Motor neuron (in vitro differentiated cells): ENCODE measurements at places on chromosomes 1 and 21. TPM values are rescaled to one million over a fixed set of nuclear protein-coding genes. Genes with fewer than 3 reads are reported as not detected.

Gene OR6N1
- 1.5 TPM in 1 of 2 replicates, not detected in the other for total RNA-seq

- ATAC-seq = no peak
These were observed 9.1 kb downstream of the SEMA4A start for GRCh38 chr1:156162430-156163037.

GRCh38 chr1:160363010-160363409, 3.9 kb upstream of the NHLH1 start:
- ATAC-seq = no peak

- ATAC-seq = no peak
These were observed 103.0 kb downstream of the LAMC2 start for GRCh38 chr1:183289051-183289496.

Gene PTAFR
- 0.23 and 0.26 TPM in 2 replicates for total RNA-seq

DNA sequence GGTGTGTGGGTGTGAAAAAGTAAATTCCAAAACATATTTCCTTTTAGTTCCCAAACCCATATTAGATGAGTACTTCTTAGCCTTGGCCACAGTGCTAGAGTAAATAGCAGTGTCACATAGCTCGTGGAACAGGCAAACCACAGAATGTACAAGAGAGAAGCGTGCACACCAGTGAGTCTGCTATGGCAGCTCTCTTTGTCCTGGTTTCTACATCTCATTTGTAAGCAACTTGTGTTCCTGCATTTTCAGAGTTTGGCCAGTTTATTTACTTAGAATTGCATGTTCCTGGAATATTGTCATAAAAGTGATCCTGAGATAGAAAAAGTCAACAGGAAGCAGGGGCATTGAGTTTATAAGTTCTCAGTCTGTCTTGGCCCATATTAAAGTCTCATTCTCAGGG, 142.1 kb downstream of the DHRS3 start:
- ATAC-seq = no peak

DNA sequence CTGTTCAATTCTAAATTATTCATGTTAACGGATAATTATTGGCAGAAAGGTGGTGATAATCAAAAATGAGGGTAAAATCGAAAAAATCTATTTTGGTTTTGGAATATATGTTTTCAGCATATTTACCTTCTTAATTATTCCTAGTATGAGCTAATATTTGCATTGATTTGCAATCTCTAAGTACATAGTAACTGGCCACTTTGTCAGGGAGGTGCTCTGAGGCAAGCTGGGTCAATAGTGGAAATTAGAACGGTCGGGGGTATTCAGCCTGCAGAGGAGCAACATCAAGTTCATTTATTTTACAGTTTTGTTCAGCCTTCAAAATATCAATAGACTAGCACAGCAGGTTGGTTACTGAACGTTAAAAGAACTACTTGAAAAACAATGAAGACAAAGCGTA, 1.8 kb downstream of the OTUD7B start:
- ATAC-seq = no peak

- ATAC-seq = no peak
These were observed 111.2 kb upstream of the ADGRL2 start for GRCh38 chr1:81689531-81689941.

Gene SPRR2E
- total RNA-seq = not detected in 2 replicates

- no peak for ATAC-seq
These were observed 16.0 kb downstream of the OR2T11 start for GRCh38 chr1:248618878-248619277.

Gene PERM1
- total RNA-seq = 1.6 and 1.7 TPM in 2 replicates

DNA sequence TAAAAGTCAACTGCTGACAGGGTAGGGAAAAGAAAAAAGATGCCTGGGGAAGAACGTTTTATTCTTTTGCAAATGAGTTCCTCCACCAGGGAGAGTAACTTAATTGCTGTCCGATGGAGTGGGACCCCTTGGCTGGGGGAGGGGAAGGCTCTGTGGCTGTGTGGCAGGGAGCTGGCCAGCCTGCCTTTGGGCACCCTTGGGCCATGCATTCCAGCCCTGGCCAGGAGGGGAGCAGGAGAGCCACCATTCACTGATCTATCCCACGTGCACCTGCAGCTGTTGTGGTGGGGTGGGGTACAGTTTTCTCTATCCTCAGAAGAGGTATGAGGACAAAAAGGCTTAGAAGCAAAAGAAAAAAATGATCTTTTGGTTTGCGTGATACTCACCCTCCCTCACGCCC, 116.9 kb downstream of the KCNK1 start:
- ATAC-seq = peak; percentile 53

DNA sequence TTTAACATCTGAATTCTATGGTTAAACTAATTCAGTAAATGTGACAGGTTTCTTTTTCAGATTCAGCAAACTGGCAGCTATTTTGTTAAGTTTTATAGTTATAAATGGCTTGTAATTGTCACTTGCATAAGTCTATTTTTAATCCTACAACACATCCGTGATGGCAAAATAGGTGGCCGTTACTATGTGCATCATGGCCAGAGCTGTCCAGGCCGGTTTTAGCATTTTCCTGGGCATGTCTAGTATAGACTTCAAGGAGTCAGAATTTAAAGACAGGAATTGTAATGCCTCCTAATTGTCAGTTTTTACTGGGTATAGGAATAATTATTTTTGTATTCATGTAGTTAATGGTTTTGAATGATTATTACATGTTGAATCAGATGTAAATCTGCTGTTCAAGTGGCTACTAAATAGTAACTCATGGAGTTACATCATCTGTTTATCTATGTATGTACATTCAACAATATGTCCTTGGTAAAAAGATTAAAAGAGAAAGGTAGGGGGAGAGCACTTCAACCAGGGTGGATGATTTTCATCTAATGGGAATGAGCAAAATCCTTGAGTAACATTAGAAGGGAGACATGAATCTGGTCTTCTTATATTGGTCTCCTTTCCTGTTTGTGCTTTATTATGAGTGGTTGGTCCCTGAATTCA, 3.2 kb upstream of the B3GALT2 start:
- ATAC-seq = no peak

DNA sequence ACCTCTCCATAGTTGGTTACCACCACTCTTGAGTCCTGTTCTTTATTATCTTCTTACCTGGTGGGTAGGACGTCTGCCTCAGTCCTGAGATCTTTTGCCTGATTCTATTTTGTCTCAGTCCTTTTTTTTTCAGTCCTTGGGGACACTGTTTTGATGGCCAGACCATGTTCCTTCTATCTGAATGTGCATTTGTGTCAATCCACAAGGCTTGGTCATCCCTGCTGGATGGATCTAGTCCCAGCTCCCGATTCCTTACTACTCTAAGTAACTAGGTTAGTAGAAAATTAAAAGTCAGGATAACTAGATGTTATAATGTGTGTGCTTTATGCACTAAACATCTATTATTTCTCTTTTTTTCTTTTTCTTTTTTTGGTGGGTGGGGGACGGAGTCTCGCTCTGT, 28.1 kb upstream of the AK4 start:
- ATAC-seq = no peak

Gene KIAA1614
- 1.4 and 1.6 TPM in 2 replicates for total RNA-seq

DNA sequence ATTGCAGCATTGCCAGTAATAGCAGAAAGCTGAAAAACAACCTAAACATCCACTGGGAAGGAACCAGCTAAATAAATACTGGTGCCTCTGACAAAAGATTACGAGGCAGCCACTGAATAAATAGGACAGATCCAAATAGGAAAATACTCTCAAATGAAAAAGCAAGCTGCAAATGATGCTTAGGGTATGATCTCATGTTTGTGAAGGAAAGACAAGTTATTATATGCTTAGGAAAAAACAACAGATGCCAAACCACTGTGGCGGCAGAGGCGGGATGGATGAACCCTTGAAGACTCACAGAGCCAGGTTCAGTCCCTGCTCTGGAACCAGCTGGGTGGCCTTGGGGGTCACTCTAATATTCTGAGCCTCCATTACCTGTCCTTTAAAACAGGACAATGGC, 41.6 kb downstream of the MATN1 start:
- ATAC-seq = no peak

GRCh38 chr21:15444118-15444960, 285.4 kb upstream of the USP25 start:
- no peak for ATAC-seq

GRCh38 chr1:228090613-228091081, 8.1 kb downstream of the ARF1 start:
- ATAC-seq = peak; percentile 35

GRCh38 chr1:19418503-19418971, 66.8 kb downstream of the CAPZB start:
- ATAC-seq = no peak

Gene PROK1
- total RNA-seq = 0.57 and 1.7 TPM in 2 replicates

GRCh38 chr1:22627331-22627730, 9.1 kb upstream of the C1QA start:
- no peak for ATAC-seq

- no peak for ATAC-seq
These were observed 37.2 kb downstream of the KCNK1 start for GRCh38 chr1:233651061-233651460.

Gene DTL
- total RNA-seq = 2.5 and 2.6 TPM in 2 replicates

Gene GJB5
- total RNA-seq = 23.1 and 26.1 TPM in 2 replicates

DNA sequence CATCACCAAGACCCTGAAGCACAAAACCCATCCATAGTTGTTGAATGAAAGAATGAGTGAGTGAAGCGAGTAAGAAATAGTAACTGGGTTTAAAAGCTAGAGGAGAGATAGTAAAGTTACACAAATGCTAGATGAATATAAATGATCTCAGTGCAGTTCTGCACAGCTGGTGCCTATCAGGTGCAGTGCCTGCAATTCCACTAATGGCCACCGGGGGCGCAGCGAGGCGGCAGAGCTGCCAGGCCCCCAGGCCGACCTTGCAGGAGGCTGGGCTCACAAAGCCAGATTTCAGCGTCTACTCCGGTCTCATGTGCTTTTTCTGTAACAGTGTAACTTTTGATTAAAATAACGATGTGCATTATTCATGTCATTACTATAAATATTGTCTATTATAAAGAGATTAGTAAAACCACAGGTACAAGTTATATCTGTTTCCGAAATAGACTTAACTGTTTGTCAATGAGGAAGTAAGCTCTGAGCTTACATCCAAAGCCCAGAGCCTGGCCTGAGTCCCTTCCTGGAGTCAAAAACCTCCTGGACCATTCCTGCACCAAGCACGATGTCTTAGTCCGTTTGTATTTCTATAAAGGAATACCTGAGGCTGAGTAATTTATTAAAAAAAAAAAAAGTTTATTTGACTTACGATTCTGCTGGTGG, 477.6 kb downstream of the NPHP4 start:
- peak; percentile 53 for ATAC-seq

Gene FOXJ3
- total RNA-seq = 26.3 and 30.0 TPM in 2 replicates

DNA sequence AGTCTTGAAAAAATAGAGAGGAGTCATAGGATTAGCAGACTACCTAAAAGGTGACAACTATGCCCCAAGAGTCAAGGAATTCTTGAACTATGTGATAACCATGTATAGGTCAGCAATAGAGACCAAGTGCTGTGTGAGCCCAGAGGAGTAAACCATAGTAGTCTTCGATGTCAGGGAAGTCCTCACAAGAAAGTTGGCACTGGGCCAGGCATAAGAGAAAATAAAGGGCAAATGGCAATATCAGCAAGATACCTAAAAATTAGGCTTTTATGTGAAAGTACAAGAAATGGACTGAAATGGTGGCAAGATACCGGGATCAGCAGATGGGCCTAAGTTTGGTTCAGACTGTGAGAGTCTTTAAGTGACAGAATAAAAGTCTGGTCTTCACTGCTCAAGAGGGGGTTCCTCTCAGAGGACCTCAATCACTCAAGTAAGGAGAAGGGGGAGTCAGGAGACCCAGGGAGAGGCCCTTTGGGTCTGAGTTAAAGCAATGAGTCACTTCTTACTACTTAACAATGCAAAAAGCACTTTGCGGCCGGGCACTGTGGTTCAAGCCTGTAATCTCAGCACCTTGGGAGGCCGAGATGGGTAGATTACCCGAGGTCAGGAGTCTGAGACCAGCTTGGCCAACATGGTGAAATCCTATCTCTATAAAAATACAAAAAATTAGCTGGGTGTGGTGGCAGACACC, 95.0 kb downstream of the TEX35 start:
- ATAC-seq = no peak

Gene LCE2B
- not detected in 2 replicates for total RNA-seq

Gene CFAP141
- not detected in 2 replicates for total RNA-seq
